ENCODE measurements at places on chromosomes 1 and 21. TPM values are rescaled to one million over a fixed set of nuclear protein-coding genes. Genes with fewer than 3 reads are reported as not detected.
A peak's percentile ranks its signal among the peaks of the same experiment; 100 is the strongest.

The SH2D5 gene
- total RNA-seq, result 1.3 TPM

The C1orf232 gene
- not detected for total RNA-seq

The C1orf116 gene
- 0.11 TPM for total RNA-seq

DNA sequence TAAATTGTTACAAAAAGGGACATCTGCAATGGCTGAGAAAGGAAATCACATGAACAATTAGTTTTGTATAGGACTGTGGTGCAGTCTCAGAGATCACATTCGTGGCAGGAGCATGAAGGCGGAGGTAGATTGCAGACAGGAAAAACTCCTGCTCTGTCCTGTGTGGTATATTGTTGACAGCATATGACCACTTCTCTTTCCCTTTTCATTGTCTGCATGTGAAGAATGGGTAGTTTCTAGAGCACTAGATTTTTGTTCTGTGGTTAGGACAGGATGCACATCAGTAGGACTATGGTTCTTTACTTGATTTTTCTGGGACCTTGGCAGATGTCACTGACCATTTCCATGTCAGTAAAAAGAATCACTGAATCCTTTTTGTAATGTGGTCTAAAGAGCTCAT is 625.9 kb upstream of the PKN2 start:
- DNase-seq, result no peak

- peak; percentile 43 for DNase-seq
Observed at GRCh38 chr1:154352581-154353459, 27.5 kb downstream of the ATP8B2 start.

- no peak for DNase-seq
Observed at GRCh38 chr1:55483523-55483922, 268.4 kb upstream of the USP24 start.

DNA sequence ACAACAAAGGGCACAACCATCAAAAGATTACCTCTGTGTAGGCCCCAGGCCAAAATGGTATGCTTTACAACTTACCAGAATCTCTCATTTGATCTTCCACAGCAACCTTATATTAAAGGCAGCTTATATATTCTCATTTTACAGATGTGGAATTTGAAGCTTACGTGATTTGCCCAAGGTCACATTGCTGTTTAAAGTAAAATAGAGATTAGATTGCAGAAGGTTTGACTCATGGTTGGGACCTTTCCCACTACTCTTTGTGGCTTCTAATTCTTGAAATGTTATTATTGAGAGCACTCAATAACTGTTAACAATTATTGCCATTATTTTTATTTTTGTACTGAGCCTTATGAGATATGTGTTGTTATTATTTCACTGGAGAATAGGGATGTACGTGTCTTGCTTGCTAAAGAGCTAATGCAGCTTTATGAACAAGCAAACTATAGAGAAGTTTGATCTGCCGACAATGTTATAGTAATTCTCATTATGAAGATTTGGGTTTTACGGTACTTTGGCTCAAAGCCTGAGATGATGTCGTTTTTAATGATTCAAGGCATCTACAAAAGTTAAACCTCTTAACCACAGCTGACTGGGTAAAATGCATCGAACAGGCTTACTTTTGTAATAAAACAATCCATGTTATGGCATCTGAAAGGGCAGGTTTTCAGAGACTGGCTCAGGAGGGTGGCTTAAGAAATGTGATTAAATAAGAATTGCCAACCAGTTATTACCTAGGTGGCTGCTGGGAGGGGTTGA is 43.3 kb upstream of the TSNAX start:
- DNase-seq, result no peak

GRCh38 chr1:246447501-246447900 is 59.6 kb downstream of the SMYD3 start:
- DNase-seq, result no peak

DNA sequence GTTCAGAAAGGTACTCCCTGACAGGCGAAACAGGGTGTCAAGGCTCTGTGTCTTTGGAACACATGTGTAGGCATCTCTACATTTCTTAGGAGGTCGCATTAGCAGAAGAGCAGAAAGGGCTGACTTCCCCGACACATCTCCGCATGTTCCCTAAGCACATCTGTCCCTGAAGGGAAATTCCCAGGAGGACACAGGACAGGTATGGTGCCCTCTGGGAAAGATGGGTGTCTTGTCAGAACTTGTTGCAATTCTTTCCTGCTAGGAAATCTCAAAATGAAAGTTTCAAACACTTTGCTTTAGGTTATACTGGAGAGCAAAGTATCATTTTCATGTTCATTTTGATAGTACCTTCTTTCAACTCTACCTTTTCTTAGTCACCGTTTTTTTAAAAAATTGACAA is 2.0 kb downstream of the DSCAM start:
- DNase-seq, result no peak

DNA sequence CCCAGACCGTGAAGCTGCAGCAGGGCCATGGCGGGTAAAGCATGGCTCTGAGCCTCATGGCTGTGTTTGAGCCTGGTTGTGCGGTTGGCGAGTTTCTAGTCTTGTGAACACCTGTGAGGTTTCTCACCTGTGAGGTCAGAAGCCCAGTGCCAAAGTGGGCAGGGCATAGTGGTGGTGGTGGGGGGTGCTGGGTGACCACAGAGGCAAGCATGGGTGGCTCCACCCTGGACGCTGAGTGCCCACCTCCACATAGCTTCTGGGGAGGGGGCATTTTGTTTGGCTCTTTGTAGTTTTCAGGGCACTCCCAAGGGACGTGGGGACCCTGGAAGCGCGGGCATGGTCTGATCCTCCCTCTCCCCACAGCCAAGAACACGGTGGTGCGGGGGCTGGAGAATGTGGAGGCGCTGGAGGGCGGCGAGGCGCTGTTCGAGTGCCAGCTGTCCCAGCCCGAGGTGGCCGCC is 91.1 kb downstream of the TRIM11 start:
- no peak for DNase-seq

Data from Daoy (cell line).